ENCODE measurements at places on chromosomes 2 and 18. TPM values are rescaled to one million over a fixed set of nuclear protein-coding genes. Genes with fewer than 3 reads are reported as not detected.

The KIF5C gene
- total RNA-seq = 12.9 TPM

The HRH4 gene
- 0.16 TPM for total RNA-seq

The LYG2 gene
- not detected for total RNA-seq

GRCh38 chr2:225781991-225782390, 382.5 kb downstream of the NYAP2 start:
- no peak for DNase-seq
- no peaks in the 10 kb centered on the region for H3K4me1 ChIP-seq
- H3K4me3 ChIP-seq = no peak overlapping the region

- no peaks in the 10 kb centered on the region for H3K4me1 ChIP-seq
- no peaks in the 10 kb centered on the region for H3K36me3 ChIP-seq
- no peak for DNase-seq
- no peak overlapping the region for H3K27ac ChIP-seq
- H3K27me3 ChIP-seq = no peaks in the 10 kb centered on the region
These were observed 235.6 kb downstream of the ALPK2 start for GRCh38 chr18:58393295-58393694.

DNA sequence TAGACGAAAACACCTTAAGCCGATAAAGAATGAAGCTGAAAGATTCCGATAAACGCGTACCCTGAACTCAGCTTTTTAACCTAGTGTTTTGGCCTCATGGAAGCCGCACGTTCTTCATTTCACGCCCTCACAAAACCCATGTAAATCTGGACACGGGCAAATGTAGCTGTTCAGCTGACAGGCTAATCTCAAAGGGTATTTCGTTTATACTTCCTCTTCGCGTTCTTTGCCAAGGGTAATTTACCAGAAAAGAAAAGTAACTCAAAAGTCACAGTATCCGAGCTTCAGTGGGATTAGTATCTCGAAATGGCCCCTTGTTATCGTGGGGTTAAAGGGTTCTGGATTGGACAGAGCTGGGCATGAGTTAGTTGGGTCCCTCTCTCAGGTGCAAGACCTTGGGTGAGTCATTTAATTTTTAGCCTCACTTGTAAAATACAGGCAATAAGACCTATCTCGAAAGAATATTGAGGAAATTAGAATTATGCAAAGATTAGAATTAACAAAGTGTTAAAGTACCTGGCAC, 22.0 kb upstream of the STPG4 start:
- peak overlapping the region; percentile 97 for H3K4me3 ChIP-seq
- peak overlapping the region; percentile 99 for H3K27ac ChIP-seq
- H3K27me3 ChIP-seq = peaks cover 6% of the 10 kb centered on the region
- DNase-seq = no peak
- H3K36me3 ChIP-seq = peaks cover 39% of the 10 kb centered on the region

GRCh38 chr2:235543851-235544688, 50.2 kb downstream of the AGAP1 start:
- H3K27me3 ChIP-seq = no peaks in the 10 kb centered on the region
- no peak overlapping the region for H3K4me3 ChIP-seq
- H3K27ac ChIP-seq = no peak overlapping the region
- no peaks in the 10 kb centered on the region for H3K36me3 ChIP-seq

- H3K36me3 ChIP-seq = no peaks in the 10 kb centered on the region
- no peaks in the 10 kb centered on the region for H3K4me1 ChIP-seq
- no peak overlapping the region for H3K27ac ChIP-seq
- no peak overlapping the region for H3K4me3 ChIP-seq
These were observed 129.1 kb downstream of the TSN start for GRCh38 chr2:121884511-121884921.

- peaks cover 10% of the 10 kb centered on the region for H3K36me3 ChIP-seq
- no peaks in the 10 kb centered on the region for H3K27me3 ChIP-seq
- H3K4me1 ChIP-seq = peaks cover 3% of the 10 kb centered on the region
- H3K4me3 ChIP-seq = no peak overlapping the region
These were observed 12.1 kb downstream of the TTL start for GRCh38 chr2:112493858-112494648.
